ENCODE measurements at places on chromosomes 13 and 19.

DNA sequence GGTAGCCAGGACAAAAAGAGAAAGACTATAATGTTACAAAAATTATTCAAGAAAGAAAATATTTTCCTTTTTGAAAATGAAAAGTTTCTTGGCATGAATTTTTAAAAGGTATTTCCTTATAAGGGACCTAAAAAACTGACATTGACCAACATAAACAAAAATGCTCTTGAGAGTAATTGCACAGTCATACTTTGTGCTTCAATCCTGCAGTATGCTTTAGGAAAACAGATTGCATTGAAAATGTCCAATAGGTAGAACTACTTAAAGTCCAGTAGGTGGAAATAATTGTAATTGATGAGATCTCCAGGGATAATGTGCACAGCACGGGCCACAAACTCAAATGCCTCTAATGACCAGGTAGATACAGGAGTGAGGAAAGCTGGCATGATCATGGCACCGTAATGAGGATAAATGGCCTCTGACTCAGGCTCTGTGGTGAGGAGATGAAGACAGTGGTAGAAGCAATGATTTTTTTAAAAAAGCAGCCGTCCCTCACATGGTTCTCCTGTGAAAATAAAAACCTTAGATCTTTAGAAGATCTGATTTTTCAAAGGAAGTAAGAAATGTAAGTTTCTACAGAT, 278.0 kb downstream of the ITGBL1 start:
- no peak for DNase-seq

DNA sequence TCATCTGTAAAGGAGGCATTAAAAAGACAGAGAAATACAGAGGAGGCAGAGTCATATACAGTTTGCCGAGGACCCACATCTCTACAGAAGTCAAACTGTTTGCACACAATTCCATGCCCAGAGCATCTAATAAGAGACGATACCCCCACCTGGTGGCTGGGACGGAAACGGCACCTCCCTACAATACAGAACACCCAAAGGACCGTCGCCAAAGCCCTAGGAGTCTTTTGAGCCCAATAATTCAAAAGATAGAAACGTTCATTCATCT, 703 bp upstream of the PLEKHG2 start:
- peak; percentile 82 for DNase-seq

DNA sequence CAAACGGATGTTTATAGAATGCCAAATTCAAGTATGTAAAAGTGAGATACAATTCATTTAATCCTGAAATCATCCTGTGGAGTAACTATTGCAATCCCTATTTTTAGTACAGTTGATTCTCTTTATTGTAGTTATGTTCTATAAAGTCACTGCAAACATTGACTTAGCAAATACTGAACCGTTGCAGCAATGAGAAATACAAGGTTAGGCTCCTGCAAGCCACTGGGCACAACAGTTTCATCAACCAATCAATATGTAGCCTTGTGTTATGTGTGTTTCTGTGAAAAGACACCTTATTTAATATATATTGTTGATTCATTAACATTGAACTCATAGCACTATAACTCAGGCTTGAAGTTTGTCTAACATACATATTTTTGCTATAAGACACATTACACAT, 174.4 kb downstream of the DCT start:
- no peak for DNase-seq

GRCh38 chr13:92537471-92537870, 689.1 kb upstream of the GPC6 start:
- DNase-seq = no peak

- no peak for DNase-seq
Measured at GRCh38 chr13:114058051-114058867, 74.2 kb downstream of the RASA3 start.

Data from endothelial cell (in vitro differentiated cells).